ENCODE measurements at places on chromosomes 1 and 21. TPM values are rescaled to one million over a fixed set of nuclear protein-coding genes. Genes with fewer than 3 reads are reported as not detected.

Gene OLFM3
- not detected for total RNA-seq

Gene IFNLR1
- 2.7 TPM for total RNA-seq

Gene BTG2
- total RNA-seq = 68.9 TPM

Gene ETV3L
- total RNA-seq = not detected

Gene PNRC2
- total RNA-seq = 157 TPM

Gene DIO1
- not detected for total RNA-seq

Gene CCDC27
- not detected for total RNA-seq

Gene ADAMTSL4
- total RNA-seq = 0.39 TPM

Gene KRTAP24-1
- not detected for total RNA-seq

Gene PTPRF
- 2.6 TPM for total RNA-seq

Gene TMEM201
- total RNA-seq = 23.4 TPM

Gene OR2M3
- not detected for total RNA-seq

Gene B3GALT5
- not detected for total RNA-seq

Gene PGBD5
- total RNA-seq = not detected

Gene CDKN2C
- total RNA-seq = 43.5 TPM

Gene CAMSAP2
- 0.18 TPM for total RNA-seq

Gene MTARC2
- not detected for total RNA-seq

Gene OR10Z1
- not detected for total RNA-seq

Gene GPN2
- 33.1 TPM for total RNA-seq

Gene FMO4
- total RNA-seq = 1.3 TPM

Gene TMED5
- 57.4 TPM for total RNA-seq

Gene UTS2
- not detected for total RNA-seq

Gene AKT3
- total RNA-seq = 23.2 TPM

Gene GPR52
- total RNA-seq = 3.4 TPM

Gene CD46
- 105 TPM for total RNA-seq

Gene SLC9C2
- not detected for total RNA-seq

Gene TFF3
- total RNA-seq = not detected

Gene GNG4
- total RNA-seq = 1.8 TPM
